NCI-H2081 (cell line): ENCODE measurements at places on chromosomes 2 and 18.

- no peak for DNase-seq
Observed at GRCh38 chr2:162478721-162479129, 134.8 kb downstream of the GCA start.

DNA sequence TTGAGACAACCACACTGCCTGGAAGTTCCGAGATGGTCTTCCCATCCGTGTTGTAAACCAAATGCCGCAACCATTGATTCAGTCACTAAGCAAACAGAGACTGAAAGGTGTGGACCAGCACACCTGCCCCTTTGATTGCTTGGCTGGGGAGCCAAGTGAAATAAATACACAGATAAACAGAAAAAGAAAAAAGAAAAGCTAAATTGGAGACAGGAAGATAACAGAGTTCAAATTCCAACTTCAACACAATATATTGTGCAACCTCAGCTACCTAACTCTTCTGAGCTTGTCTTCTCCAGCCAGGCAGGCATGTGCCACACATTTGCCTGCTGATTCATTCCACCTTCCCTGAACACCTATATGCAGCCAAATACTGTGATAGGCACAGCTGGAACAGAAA, 110.9 kb downstream of the PID1 start:
- DNase-seq: peak; percentile 91

- DNase-seq: no peak
Observed at GRCh38 chr2:206218796-206219499, 55.5 kb upstream of the ZDBF2 start.

GRCh38 chr18:74933930-74934329, 275.0 kb downstream of the PTGR3 start:
- DNase-seq: no peak

DNA sequence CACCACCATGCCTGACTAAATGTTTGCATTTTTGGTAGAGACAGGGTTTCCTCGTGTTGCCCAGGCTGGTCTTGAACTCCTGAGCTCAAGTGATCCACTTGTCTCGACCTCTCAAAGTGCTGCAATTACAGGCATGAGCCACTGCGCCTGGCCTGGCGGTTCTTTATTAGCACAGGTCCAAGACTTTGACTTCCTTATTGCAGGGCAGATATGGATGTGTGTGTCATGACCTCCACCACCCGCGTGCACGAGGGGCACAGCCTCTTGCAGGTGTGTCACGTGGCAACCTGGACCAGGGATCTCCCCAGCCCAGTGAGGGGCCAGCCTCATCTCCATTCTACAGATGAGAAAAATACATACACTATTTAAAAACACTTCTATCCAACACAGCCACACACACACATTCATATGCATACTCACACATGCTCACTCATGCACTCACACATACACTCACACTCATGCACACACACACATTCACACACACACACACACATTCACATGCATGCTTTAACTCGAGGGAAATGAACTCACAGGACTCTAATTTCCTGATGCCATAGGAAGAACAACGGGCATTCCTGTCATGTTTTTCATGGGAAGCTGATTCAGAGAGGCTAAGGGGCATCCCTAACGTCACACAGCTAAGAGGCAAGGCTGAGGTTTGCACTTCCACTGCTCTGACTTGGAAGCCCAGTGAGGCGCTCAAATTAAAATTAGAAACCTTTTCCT, 38.8 kb downstream of the RRM2 start:
- DNase-seq: no peak
